Epithelial cell of umbilical artery (primary cell): ENCODE measurements at places on chromosomes 1 and 21. TPM values are rescaled to one million over a fixed set of nuclear protein-coding genes. Genes with fewer than 3 reads are reported as not detected.

SNAP47 gene
- total RNA-seq = 45.6 and 51.6 TPM in 2 replicates

LEPR gene
- total RNA-seq = 11.4 and 24.0 TPM in 2 replicates

RYR2 gene
- not detected in 2 replicates for total RNA-seq

PLA2G2D gene
- not detected in 2 replicates for total RNA-seq

MAPKAPK2 gene
- total RNA-seq = 24.4 and 24.9 TPM in 2 replicates

PLOD1 gene
- total RNA-seq = 348 and 477 TPM in 2 replicates

KRTAP10-10 gene
- total RNA-seq = not detected in 2 replicates

AMY2A gene
- not detected in 2 replicates for total RNA-seq

PODN gene
- 0.30 and 0.65 TPM in 2 replicates for total RNA-seq

RSPH1 gene
- total RNA-seq = not detected in 2 replicates

S100A8 gene
- total RNA-seq = not detected in 2 replicates
